ENCODE measurements at places on chromosomes 4 and X. TPM values are rescaled to one million over a fixed set of nuclear protein-coding genes. Genes with fewer than 3 reads are reported as not detected.

DNA sequence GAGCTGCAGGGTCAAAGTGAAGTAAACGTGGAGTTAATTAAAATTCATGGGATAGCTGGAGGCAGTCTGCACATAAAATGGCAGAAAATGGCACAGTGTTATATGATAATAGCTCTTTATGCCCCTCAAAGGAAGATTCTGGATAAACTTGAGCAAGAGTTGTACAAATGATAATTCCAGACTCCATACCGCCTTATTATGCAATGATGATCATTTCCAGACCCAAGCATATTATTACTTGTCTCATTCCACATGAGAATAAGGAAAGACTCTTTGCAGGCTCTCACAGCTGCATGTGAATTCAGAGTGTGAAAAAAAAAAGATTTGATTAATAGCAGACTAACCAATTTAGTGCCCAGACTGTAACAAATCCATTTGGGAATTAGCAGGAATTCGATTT is 105.4 kb downstream of the STK32B start:
- ATAC-seq: no peak

DNA sequence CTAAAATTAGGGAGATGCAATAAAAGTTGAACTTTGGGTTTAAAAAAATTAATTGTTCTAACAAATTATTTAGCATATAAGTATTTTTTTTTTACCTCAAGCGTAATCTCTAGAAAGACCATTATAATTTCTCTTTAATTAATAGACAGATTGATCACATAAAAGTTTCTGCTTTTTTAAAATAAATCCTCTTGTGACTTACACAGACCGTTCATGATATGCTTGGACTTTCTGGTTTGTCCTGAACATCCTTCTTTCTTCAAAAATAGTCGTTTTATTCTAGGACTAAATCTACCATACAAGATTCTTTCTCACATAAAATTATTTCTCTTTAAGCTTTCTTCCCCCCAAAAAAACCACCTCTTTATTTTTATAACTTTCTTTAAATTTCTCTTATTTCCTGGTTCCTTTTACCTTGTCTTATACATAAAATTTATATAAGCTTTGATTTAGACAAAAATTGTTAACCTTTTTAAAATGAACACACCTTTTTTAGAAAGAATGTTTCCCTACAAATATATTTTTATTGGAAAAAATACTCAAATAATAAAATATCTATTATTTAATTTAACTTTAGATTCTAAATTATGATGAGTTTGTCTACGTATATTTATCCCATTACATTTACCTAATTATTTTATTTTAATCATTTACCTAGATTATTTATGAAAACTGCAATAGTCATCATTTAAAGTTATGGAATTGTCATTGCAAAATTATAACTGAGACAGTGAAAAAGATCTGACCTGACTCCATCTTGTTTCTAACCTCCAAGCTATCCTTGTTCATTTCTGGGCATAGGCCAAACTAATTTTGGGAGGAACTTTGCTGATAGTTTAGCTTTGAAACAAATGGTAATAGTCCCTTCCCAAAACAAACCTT is 37.6 kb downstream of the PGRMC2 start:
- no peak for ATAC-seq

The ADAMTS3 gene
- not detected for total RNA-seq

The SH3D19 gene
- not detected for total RNA-seq

Data from activated T-helper 17 cell treated with anti-CD3 and anti-CD28 coated beads, Interleukin-2, amount 50 U/mL, for 72 hours (primary cell).